AG10803 (cell line): ENCODE measurements at places on chromosomes 5 and 9.
A peak's percentile ranks its signal among the peaks of the same experiment; 100 is the strongest.

- peak; percentile 21 for DNase-seq
Observed at GRCh38 chr9:113317777-113318176, 14.6 kb upstream of the RNF183 start.

DNA sequence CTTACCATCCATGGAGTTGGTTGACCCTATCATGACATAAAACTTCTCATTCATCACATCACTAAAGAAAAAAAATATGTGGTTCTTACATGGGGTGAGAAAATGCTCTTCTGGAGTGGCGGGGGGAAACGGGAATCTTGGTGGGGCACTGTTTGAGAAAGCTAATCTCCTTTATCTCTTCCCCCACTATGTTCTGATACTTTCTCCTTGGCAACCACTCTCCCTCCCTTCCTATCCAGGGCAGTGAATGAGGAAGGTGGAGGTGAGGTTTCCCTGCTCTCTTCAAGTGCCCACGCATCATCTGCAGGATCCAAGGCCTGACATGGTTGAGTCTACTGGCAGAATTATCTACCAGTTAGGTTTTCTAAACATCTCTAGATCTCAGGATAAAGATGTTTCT is 220.8 kb upstream of the TBCA start:
- DNase-seq: no peak

DNA sequence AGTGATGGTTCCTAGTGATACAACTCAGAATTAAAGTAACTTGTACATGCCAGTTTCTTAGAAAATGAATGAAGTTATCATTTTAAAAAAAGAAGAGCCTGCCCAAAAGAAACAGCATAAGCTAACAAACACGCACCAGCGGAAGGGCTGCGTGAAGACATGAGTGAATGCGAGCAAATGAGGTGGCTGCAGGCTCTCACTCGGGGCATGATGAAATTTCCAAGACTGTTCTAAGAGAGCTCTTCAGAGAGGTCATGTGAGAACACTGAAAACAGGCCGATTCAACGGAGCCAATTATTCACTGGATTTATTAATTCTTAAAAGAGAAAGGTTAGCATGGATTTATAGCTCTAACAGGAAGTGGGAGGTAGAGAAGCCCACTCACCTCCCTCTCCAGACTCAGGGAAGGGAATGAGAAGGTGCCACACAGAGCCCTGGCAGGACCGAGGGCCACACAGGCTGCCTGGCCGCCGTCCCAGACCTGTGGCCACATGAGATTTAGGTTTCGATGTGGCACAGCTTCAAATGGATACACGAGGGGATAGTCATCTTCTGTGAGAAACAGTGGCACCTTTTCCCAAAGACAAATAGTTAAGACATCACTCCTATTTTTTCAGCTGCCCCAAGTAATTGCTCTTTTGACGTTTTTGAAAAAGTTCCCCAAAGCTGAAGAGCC is 55.5 kb downstream of the HABP4 start:
- peak; percentile 48 for DNase-seq

DNA sequence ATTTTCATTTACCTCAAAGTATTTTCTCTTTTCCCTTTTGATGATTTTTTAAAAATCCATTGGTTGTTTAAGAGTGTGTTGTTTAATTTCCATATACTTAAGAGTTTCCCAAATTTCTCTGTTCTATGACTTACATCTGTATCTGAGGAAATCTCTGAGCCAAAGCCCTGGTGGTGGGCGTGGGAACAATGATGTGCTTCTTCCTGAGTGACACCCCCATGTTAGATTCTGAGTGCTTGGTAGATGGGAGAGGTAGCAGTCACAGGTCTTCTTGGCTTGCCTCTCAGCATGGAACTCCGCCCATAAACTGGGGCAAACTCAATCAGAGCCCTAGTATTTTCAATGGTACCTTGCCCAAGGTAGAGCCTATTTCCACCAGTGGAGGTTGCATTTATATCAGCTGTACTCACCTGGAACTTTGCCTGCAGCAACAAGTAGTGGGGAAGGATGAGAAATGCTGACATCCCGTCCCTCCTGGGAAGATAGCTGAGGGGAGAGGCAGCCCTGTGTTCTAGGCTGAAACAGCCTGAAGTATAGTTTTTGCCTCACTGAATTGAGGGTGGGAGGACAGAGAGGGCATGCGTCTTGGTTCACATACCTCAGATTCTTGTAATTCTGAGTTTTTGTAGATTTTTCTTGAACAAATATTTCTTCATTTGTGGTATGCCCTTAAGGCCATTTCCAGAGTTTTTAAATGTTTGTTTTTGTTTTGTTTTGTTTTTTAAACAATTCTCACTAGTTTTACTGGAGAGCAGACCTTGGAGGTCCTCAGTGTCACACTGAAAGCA is 26.4 kb downstream of the C9orf43 start:
- peak; percentile 48 for DNase-seq

DNA sequence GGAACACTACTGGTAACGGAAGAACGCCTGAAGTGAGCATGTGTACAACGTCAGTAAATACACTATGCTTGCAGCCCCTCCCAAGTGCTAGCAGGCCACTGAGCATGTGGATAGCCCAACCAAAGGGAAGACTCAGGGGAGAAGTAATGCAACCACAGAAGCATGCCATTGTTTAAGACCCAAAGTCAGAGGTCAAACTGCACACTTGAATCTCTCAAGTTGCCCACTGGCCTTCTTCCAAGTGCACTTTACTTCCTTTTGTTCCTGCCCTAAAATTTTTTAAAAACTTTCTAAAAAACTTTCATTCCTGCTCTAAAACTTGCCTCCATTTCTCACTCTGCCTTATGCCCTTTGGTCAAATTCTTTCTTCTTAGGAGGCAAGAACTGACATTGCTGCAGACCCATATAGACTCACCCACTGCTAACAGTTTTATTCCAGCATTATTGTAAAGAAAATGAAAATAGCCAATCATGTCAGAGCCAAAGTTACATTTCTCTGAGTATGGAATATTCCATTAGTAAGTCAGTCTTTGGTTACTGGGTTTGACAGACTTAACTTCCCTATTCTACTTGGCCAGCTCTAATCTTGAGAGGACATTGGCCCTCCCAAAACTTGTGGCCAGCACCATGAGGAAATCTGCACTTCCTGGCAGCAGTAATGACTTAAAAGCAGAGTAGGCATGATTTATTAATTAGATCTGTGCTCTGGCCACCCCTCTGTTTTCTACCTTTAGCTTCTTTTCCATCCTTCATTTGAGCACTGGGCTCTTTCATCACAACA is 76.9 kb downstream of the TSSK1B start:
- no peak for DNase-seq

GRCh38 chr9:95907794-95908193 is 32.3 kb downstream of the ERCC6L2 start:
- DNase-seq: no peak
